ENCODE measurements at places on chromosomes 13 and 19. TPM values are rescaled to one million over a fixed set of nuclear protein-coding genes. Genes with fewer than 3 reads are reported as not detected.

CGB8 gene
- not detected for total RNA-seq

PSG6 gene
- not detected for total RNA-seq

ATXN8OS gene
- total RNA-seq = 2.1 TPM

SLC1A6 gene
- total RNA-seq = 56.7 TPM

TSSK6 gene
- 1.2 TPM for total RNA-seq

FLT1 gene
- 17.3 TPM for total RNA-seq

DMWD gene
- 48.2 TPM for total RNA-seq

RASA3 gene
- 15.0 TPM for total RNA-seq

ZNF829 gene
- 8.3 TPM for total RNA-seq

NLRP7 gene
- total RNA-seq = not detected

SLC6A16 gene
- 1.2 TPM for total RNA-seq

SPIB gene
- 0.23 TPM for total RNA-seq

C1QTNF9 gene
- total RNA-seq = 0.23 TPM

ZNF439 gene
- 32.3 TPM for total RNA-seq
